ENCODE measurements at places on chromosomes 12 and 14.

DNA sequence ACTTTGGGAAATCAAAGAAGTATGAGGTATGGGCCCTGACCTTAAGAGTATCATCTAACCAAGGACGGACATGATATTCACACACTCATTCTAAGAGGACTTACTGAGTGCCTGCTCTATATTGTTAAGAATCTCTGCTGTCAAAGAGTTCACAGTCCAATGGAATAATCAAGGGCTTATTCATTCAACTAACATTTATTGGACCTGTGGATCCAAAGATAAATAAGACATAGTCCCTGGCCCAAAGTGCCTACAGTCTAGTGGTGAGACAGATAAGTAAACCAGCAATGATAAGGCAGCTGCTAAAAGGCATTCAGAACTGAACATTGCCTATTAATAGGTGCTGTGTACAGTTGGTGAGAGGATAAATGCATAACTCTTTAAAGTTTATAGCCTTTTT is 11.0 kb downstream of the WDR20 start:
- DNase-seq, result no peak

- DNase-seq, result no peak
Measured at GRCh38 chr14:39025250-39025809, 77.7 kb downstream of the SEC23A start.

GRCh38 chr12:122785503-122785902 is 11.1 kb downstream of the CCDC62 start:
- DNase-seq, result no peak

GRCh38 chr12:64099397-64099796 is 122.7 kb downstream of the KICS2 start:
- DNase-seq, result no peak

GRCh38 chr12:79933532-79934264 is 1.2 kb downstream of the PPP1R12A start:
- no peak for DNase-seq

DNA sequence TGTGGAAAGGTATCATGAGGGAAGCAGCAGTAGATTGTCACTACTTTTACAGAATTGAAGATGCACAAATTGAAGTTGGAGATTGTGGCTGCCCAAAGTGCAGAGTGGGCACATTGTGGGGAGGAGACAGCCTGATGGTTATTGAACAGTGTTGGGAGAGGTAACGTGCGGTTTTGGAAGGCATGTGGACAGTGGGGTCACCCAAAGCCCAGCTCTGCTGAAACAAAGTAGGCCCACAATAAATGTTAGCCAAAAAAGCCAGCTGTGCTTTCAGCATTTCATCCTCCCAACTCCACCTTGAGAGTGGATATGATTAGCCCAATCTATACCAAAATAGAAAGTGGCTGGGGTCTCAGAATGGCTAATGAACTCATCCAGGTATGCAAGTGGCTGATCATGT is 96.7 kb downstream of the TMX1 start:
- no peak for DNase-seq

- no peak for DNase-seq
Measured at GRCh38 chr14:34536951-34537676, 2.4 kb downstream of the EAPP start.

GRCh38 chr12:6753772-6754356 is 923 bp upstream of the MLF2 start:
- no peak for DNase-seq

DNA sequence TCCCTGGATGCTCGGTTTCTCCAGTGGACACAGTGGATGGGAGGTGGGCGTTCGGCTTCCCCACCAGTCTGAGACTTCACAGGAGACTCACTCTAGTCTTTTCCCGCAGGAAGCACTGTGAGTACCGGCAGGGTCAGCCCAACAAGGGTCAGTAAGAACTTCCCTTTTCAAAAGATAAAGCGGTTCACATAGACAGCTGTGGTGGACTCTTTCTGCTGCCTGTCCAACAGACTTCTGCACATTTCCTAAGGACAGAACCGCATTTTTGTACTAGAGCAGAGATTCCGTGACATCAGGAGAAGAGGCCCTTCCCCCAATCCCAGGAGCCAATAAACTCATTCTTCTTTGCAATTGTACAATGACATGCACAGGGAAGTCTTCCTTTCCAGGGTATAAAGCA is 10.4 kb downstream of the LTBR start:
- no peak for DNase-seq

GRCh38 chr12:118866346-118866745 is 115.0 kb upstream of the SRRM4 start:
- DNase-seq, result no peak

DNA sequence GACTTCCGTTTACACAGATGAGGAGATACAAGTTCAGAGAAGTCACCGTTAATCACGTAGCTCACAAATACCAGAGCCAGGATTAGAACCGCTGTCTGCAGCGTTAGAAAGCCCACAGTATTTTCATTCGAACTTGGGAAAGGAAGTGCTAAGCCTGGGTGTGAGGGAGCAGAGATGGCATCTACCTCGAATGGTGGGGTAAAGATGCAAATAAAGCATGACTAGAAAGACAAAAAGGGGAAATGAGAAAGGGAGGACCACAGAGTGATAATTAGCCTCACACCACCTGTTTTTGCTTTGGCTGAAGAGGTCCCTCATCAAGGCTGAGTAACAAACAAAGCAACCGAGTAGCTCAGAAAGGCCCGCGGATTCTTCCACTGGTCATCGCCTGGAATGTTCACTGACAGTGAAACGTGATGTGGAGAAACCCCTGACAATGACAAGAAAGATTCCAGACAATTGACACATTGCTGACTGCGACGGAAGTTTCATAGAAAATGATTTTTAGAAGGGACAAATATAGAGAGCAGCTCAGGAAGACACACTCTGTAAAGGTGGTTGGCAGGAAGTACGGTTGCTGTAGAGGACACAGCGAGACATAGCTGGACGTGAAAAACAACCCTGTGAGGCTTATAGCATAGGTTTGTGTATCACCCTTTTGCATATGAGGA is 31.5 kb upstream of the BHLHE41 start:
- DNase-seq, result no peak

DNA sequence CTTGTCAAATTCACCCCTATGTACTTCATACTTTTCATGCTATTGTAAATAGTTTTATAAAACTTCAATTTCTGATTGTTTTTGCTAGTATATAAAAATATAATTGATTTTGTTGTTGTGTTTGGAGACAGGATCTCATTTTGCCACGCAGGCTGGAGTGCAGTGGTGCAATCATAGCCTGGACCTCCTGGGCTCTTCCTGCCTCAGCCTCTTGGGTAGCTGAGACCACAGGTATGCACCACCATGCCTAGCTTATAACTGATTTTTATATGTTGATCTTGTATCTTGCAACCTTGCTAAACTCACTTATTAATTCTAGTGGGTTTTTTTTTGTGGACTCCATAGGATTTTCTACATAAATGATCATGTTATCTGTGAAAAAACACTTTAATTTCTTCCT is 23.5 kb downstream of the ATP5MC2 start:
- DNase-seq, result no peak

GRCh38 chr14:94469261-94469660 is 6.7 kb downstream of the SERPINA9 start:
- no peak for DNase-seq

GRCh38 chr12:47071241-47071852 is 8.1 kb upstream of the PCED1B start:
- DNase-seq, result no peak

- DNase-seq, result no peak
Measured at GRCh38 chr14:99784508-99784907, 8.7 kb upstream of the EML1 start.

DNA sequence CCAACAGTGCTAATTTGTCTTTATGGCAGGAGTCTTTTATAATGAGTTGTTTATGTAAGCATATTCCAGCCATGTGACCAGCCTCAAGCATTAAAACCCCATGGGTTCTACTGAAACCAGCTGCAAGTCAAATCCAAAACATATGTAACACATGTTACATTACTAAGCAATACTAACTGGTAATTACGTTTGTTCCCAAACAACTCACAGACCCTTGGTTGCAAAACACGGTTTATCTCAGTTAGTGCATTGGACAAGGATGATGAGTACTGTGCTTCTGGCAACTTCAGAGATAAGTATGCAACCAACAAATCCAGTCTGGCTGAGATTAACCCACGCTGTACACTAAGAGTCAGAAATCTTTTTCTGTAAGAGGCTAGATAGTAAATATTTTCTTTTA is 110.1 kb upstream of the FAR2 start:
- no peak for DNase-seq

DNA sequence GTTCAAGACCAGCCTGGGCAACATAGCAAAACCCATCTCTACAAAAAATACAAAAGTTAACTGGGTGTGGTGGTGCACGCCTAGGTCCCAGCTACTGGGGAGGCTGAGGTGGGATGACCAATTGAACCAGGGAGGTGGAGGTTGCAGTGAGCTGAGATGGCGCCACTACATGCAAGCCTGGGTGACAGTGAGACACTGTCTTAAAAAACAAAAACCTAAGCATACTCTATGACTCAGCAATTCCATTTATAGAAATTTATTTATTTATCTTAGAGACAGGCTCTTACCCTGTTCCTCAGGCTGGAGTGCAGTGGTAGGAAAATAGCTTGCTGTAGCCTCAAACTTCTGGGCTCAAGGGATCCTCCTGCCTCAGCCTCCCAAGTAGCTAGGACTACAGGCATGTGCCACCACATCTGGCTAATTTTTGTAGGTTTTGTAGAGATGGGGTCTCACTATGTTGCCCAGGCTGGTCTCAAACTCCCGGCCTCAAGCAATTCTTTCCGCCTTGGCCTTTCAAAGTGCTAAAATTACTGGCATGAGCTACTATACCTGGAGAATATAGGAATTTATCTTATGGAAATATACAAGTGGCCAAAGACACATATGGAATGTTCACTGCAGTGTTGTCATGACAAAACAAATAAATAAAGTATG is 43.3 kb downstream of the NCKAP5L start:
- no peak for DNase-seq

DNA sequence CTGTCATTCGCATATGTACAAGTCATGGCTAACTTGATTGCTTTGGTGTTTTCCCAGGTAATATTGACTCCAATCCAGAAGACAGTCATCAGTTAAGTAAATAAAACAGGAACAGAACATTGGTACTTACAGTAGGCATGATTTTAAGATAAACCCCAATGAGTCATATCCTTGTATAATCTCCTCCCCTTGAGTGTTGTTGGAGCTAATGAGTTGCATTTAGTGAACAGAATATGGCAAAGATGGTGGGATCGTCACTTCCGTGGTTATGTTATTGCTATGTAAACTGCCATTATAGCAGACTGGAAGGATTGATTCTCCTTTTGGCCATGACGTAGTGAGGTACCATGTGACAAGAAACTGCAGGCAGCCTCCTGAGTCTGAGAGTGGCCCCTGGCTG is 102.2 kb downstream of the TMX1 start:
- no peak for DNase-seq

DNA sequence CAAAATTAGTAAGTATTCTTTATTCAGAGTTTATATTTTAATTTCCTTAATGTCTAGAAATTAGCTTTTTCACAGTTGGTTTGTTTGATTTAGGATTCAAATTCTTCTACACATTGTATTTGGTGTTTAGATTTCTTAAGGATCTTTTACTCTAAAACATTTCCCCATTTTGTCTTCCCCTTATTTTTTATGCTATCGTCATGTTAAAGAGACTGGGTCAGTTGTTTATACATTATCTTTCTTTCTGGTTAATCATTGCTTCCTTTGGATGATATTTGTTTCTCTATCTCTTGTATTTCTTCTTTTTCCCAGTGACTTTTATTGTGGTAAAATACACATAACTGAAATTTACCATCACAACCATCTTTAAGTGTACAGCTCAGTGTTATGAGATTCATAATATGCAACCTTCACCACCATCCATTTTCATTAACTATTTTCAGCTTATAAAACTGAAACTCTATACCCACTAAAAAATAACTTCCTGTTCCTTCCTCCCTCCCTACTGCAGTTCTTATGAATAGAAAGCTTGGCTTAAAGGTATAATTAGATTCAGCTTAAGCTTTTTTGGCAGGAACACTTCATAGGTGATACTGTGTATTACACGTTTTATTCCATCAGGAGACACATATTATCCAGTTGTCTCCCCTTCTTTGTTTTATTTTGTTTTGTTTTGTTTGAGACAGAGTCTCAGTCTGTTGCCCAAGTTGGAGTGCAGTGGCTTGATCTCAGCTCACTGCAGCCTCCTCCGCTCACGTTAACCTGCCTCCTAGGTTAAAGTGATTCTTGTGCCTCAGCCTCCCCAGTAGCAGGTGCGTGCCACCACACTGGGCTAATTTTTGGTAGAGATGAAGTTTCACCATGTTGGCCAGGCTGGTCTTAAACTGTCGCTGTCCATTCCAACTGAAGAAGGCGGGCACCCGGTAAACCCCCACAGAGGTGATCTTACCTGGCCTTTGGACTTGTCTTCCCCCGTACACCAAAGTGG is 45.0 kb downstream of the NOPCHAP1 start:
- no peak for DNase-seq

DNA sequence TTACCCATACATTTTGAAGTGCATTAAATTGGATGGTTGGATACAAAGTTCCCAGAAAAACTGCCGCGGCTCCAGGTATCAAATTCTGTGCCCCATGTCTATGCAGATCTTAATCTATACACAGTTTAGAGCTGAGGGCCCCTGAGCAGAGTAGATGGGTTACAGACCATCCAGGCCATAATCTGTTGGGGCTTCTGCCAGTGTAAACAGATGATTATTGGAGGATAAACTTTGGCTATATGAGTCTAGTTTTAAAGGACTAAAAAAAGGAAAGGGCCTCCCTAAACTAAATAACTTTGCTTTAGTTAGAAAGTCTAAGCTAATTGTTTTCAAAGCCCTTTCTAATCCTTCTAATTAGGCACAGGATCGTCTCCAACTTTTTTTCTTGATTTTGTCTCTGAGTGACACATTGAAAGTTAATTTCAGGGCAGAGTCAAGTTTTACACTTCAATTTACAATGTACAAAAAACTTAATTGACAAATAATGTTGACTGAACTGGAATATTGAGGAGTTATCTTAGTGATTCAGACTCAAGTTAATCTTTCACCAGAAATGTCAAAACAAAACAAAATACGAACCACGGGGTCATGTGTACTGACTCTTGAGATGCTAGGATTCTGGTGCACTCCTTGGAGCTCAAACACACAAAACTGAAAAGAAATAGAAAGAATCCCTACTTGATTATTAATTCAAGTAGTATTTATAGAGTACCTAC is 133.9 kb upstream of the SCAF11 start:
- DNase-seq, result no peak

DNA sequence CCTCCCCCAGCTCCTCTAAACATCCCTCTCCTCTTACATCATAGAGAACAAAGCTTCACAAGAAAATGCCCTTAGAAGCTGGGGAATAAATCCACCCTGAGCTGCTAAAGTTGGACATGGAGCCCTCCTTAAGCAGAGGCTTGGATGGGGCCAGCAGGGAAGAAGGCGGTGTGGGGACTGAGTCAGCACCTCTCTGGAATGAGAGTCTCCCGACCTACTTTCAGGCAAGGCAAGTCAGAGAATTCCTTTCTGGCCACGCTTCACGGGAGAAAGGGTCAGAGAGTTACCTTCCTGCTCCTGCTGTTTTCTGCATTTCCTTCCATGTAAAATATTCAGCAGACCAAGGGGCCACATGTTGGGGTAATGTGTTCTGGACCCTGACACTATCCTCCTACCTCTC is 113.3 kb upstream of the PRB2 start:
- no peak for DNase-seq

GRCh38 chr14:76293923-76294322 is 82.0 kb upstream of the ESRRB start:
- DNase-seq, result no peak

- no peak for DNase-seq
Measured at GRCh38 chr14:105205673-105206208, 24.6 kb upstream of the NUDT14 start.

- DNase-seq, result no peak
Measured at GRCh38 chr14:52150162-52150561, 81.3 kb upstream of the NID2 start.

Measured in activated CD8-positive, alpha-beta memory T cell treated with anti-CD3 and anti-CD28 coated beads, Interleukin-2, amount 50 U/mL, for 4 hours (primary cell).